ENCODE measurements at places on chromosomes 12 and 14.

DNA sequence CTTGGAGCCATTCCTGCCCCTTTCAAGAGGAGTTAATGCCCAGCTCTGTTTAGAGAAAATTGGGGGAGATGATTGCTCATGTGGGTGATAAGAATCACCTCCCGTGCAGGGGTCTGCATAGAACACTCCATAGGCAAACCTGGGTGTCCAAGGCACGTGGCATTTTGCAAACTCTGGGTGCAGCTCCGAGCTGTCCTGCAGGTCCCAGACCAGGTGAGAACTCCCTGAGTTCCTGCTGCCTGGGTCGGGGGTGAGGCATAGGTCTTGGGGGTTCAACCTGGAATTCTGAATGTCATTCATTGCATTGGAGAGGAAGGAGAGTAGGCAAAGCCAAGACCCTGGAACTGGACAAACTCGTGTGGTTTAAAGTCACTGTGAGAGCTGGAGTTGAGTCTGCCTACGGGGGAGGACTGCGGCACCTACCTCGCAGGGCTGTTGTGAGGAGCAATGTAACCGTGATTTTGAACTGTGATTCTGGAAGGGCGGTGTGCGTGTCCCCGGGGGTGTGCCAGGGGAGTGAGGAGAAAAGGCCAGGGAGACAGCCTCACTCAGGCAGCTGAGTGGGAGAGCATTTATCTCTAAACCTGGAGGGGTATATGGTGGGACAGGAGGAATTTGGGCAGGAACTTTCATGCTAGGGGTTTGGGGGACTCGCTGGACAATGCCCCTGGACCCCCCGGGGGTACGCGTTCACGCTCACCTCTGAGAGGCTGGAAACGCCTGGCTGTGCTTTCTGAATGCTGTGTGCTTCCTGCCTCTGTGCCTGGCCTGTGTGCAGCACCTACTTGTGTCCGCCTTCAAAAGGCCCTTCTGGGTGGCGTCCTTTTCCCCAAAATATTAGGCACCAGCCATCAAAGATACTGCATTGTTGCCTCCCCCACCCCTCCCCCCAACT lies 30.4 kb downstream of the MEG3 start:
- DNase-seq, result no peak

DNA sequence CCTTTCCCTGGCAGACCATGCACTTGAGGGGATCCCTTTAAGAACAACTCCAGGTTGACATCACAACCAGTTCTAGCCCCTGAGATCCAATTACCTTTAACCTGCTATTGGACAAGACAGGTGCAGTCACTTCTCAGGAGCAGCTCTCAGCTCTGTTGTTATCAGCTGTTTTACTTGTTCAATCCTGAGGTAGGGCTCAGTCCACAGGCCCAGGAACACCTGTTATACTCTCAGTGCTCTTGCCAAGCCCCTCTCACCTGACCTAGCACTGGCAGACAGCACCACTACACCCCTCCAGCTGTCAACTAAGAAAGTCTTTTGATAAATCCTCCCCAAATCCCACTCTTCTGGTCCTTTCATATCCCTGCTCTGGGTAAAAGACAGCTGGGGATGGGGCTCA lies 163.9 kb upstream of the TMTC2 start:
- DNase-seq, result no peak

- no peak for DNase-seq
Measured at GRCh38 chr14:92175811-92176210, 54.0 kb downstream of the CPSF2 start.

GRCh38 chr12:70353780-70354660 lies 12.1 kb upstream of the KCNMB4 start:
- no peak for DNase-seq

GRCh38 chr12:18581232-18581962 lies 156.4 kb downstream of the PLCZ1 start:
- DNase-seq, result no peak

DNA sequence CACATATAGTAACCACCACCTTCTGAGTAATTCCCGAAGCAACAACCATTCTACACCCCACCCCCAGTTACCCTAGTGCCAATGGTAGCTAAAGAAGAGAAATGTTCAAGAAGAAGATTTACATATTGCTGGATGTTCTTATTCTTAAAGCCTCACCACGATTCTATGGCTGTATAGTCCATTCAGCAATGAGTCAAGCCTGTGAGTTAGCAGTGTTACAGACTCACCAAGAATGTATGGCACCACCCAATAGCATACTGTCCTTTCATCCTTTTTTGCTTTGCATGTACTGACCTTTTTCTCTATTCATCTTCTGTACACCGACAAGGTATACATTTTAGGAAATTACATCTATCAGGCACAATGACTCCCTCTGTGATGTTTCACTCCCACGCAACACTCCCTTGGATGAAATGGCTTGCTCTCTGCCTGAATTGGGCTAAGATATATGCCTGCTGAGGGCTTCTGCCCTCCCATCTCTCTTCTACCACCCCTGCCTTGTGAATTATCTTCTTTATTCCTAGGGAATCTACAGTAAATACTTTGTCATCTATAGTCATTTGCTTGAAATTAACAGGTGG lies 945.8 kb downstream of the DIO2 start:
- no peak for DNase-seq

GRCh38 chr12:52924764-52925716 lies 20.2 kb upstream of the KRT8 start:
- DNase-seq, result no peak
